Activated T-cell treated with anti-CD3 and anti-CD28 coated beads, Interleukin-2, amount 50 U/mL, for 72 hours (primary cell): ENCODE measurements at places on chromosomes 13 and 19. TPM values are rescaled to one million over a fixed set of nuclear protein-coding genes. Genes with fewer than 3 reads are reported as not detected.

Gene ZSCAN4
- not detected for total RNA-seq

Gene RGL3
- total RNA-seq: not detected

Gene CYP2S1
- 0.35 TPM for total RNA-seq

DNA sequence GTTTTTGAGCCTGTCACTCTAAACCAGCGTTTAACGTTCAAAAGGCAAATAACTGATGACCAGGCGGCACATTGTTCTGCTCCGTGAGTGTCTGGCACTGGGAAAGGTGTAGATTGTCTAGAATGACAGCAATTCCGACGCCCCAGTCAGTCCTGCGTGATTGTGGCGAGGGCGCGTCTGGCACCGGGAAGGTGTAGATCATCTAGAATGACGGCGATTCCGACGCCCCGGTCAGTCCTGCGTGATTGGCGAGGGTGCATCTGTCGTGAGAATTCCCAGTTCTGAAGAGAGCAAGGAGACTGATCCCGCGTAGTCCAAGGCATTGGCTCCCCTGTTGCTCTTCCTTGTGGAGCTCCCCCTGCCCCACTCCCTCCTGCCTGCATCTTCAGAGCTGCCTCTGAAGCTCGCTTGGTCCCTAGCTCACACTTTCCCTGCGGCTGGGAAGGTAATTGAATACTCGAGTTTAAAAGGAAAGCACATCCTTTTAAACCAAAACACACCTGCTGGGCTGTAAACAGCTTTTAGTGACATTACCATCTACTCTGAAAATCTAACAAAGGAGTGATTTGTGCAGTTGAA, 26.1 kb upstream of the NDUFS7 start:
- no peaks in the 10 kb centered on the region for H3K27me3 ChIP-seq
- H3K36me3 ChIP-seq: peaks cover 4% of the 10 kb centered on the region
- no peak overlapping the region for H3K27ac ChIP-seq
- no peak overlapping the region for H3K4me3 ChIP-seq
- H3K4me1 ChIP-seq: peaks cover 29% of the 10 kb centered on the region

DNA sequence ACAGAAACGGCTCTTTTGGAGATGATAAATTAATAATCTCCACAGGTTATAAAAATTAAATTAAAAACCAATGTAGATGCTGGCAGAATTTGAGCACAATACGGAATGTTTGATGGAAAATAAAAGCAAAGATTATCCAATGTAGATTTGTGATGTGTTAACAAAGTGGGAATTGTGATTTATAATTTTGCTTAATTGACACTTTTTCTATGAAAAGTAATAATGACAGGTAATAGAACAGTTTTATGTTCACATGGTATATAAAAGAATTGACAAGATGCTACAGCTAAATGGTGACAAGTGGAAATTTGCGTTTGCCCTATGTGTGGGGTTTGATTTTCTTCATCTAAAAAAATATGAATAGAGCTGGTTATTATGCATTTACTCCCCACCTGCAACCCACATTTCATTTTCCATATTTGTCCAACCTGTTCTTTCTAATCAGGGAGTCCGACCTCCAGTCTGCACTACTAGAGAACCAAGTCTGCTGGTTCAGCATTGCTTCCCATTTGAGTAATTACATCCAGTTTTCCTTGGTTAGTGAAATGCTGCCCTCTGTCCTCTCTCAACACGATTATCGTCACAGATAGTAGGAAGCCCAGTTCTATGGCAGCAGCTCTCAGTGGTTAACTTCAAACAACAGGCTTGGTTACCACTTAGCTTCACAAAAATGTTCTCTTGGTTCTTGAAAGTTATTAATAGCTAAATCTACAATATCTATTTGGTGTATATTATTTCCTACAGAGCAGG, 61.4 kb upstream of the SLITRK1 start:
- H3K4me3 ChIP-seq: no peak overlapping the region
- no peak for DNase-seq

DNA sequence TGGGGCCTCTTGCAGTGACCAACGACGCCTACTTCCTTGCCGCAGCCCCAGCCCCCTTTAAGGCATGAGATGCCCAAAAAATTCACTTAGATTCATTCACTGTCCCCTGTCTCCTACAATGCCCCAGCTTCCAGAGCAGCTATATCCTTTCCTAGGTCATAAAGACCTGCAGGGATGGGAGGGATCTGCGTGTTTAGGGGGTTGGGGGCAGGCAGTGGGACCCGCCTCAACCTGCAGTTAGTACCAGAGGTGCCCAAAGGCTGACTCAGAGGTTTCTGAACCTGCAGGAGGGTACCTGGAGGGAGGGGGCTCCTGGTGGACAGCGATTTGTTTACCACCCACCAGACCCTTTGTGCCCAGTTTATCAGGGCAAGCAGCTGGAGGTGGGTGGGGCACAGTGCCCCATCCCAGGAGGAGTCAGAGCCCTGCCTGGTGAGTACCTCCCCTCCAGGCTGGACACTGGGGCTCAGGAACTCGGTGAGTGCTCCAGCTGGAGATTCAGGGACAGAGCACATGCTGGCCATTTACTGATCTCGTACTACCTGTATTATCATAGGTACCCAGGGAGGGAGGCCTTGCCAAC, 10.1 kb downstream of the RPS28 start:
- H3K27me3 ChIP-seq: peaks cover 8% of the 10 kb centered on the region
- no peak for DNase-seq
- H3K36me3 ChIP-seq: no peaks in the 10 kb centered on the region
- no peak overlapping the region for H3K27ac ChIP-seq
- no peak overlapping the region for H3K4me3 ChIP-seq
- peaks cover 6% of the 10 kb centered on the region for H3K4me1 ChIP-seq
